ENCODE measurements at places on chromosomes 1 and 21. TPM values are rescaled to one million over a fixed set of nuclear protein-coding genes. Genes with fewer than 3 reads are reported as not detected.

Gene AGMAT
- total RNA-seq: 0.23 TPM

Gene ATP6V1G3
- total RNA-seq: not detected

Gene SLC26A9
- 0.14 TPM for total RNA-seq

Gene DRAM2
- total RNA-seq: 76.1 TPM

Gene CYP4A22
- 0.14 TPM for total RNA-seq

Gene CLDN19
- total RNA-seq: 2.0 TPM

Gene ARHGAP29
- total RNA-seq: 43.5 TPM

Gene BTBD19
- total RNA-seq: 20.0 TPM

Gene AGT
- total RNA-seq: 1.7 TPM

Gene NHLH1
- 0.09 TPM for total RNA-seq

Gene IGSF8
- 23.5 TPM for total RNA-seq

Gene UCK2
- total RNA-seq: 15.3 TPM

GRCh38 chr1:1116701-1117468 is 996 bp upstream of the C1orf159 start:
- no peaks in the 10 kb centered on the region for H3K36me3 ChIP-seq
- DNase-seq: no peak
- no peaks in the 10 kb centered on the region for H3K4me1 ChIP-seq
- H3K27ac ChIP-seq: no peak overlapping the region

DNA sequence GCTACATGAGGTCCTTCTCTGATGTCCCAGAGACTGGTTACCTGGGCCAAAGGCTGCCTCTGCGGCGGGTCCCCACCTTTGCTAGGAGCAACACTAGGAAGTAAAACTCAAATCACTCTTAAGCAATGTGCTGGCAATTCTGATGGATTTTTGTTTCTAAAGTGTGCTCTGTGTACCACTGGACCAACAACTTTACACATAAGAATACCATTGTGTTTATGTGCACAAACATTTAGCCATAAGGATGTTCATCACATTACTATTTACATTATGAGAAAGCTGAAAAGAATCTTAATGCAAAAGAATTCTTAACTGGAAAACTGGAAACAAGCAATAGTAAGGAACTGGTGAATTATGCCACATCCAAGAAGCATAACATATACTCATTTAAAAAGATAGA is 38.6 kb downstream of the SSBP3 start:
- H3K4me3 ChIP-seq: no peak overlapping the region
- DNase-seq: no peak
- H3K27ac ChIP-seq: no peak overlapping the region
- H3K36me3 ChIP-seq: no peaks in the 10 kb centered on the region

- H3K36me3 ChIP-seq: peaks cover 2% of the 10 kb centered on the region
- no peak overlapping the region for H3K27ac ChIP-seq
- H3K4me1 ChIP-seq: no peaks in the 10 kb centered on the region
Measured at GRCh38 chr1:90957497-90957896, 64.3 kb downstream of the ZNF644 start.

DNA sequence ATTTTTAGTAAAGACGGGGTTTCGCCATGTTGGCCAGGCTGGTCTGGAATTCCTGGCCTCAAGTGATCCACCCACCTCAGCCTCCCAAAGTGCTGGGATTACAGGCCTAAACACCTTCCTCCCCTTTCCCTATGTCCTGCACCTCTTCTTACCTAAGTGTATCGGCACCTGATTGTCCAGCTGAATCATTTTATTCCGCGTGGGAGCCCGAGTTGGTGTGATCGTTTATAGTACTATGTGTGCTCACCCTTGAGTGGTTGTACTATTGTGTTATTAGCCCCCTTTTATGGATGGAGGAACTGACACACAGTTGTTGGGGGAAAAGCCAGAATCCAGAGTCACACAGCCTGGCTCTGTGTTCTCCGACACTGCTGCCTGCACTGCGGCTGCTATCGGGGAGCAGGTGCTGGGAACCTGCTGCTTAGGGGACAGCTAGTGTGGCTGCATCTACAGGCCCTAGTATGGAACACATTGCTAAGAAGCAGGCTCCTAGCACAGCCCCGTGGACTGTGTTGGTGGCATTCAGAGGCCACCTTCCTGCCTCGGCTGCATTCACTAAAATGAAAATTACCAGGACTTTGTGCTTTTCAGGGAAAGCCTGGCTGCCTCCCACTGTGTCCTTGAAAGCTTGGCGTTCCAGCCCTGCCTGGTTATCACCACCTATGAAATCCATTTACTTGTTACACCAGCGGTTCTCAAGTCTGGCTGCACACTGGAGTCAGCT is 21.6 kb downstream of the ENO1 start:
- no peaks in the 10 kb centered on the region for H3K4me1 ChIP-seq
- H3K27me3 ChIP-seq: no peaks in the 10 kb centered on the region
- no peak for DNase-seq
- peak overlapping the region; percentile 42 for H3K27ac ChIP-seq

DNA sequence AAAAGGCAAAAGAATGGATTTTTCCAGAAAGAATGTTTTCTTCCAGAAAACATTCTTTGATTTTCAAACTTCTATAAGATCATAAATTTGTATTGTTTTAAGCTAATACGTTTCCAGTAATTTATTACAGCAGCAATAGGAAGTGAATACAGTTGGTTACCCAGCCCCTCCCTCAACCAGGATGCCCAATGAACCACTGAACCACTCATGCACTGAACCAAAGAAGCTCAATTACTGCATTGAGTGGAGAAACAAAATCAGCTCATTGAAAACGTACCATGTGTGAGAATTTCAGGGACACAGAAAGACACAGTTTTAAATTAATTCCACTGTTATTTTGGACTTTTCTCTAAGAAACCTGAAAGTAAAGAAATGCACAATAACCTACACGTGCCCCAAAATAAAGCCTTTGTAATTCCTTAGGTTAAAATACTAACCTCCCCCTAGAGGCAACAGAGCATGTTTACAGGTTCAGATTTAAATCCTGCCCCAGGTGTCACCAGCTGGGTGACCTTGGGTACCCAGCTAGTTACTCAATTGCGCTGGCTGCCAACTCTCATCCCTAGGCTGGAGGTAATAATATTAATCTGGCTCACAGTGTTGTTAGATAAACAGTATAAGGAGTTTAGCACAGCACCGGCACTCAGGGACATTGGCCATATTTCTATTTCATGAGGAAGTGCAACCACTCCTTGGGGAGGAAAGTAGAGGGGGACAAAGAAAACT is 111.7 kb downstream of the NMNAT2 start:
- no peak overlapping the region for H3K4me3 ChIP-seq
- no peak for DNase-seq
- no peak overlapping the region for H3K27ac ChIP-seq
- H3K27me3 ChIP-seq: no peaks in the 10 kb centered on the region

GRCh38 chr1:183024317-183025009 is 1.2 kb downstream of the LAMC1 start:
- DNase-seq: peak; percentile 66
- peaks cover 2% of the 10 kb centered on the region for H3K36me3 ChIP-seq
- H3K4me1 ChIP-seq: peaks cover 28% of the 10 kb centered on the region
- no peaks in the 10 kb centered on the region for H3K27me3 ChIP-seq

- peak; percentile 42 for DNase-seq
- no peaks in the 10 kb centered on the region for H3K4me1 ChIP-seq
- H3K27ac ChIP-seq: no peak overlapping the region
- H3K27me3 ChIP-seq: no peaks in the 10 kb centered on the region
- no peak overlapping the region for H3K4me3 ChIP-seq
- H3K36me3 ChIP-seq: peaks cover 2% of the 10 kb centered on the region
Measured at GRCh38 chr1:235199441-235199840, 38.4 kb upstream of the RBM34 start.

DNA sequence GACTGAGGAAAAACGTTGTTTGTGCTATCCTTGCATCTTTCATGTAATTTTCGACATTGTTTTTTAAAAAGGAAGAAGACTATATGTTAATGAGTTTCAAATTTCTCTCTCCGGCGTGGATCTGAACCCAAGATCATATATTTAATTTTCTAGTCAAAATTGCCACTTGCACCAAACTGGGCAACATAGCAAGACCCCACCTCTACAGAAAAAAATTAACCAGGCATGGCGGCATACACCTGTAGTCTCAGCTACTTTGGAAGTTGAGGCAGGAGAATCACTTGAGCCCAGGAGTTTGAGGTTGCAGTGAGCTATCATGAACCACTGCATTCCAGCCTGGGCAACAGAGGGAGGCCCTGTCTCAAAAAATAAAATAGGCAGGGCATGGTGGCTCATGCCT is 16.5 kb upstream of the RABGAP1L start:
- H3K4me1 ChIP-seq: no peaks in the 10 kb centered on the region
- H3K27ac ChIP-seq: no peak overlapping the region
- no peak overlapping the region for H3K4me3 ChIP-seq
- no peak for DNase-seq
- no peaks in the 10 kb centered on the region for H3K36me3 ChIP-seq
- no peaks in the 10 kb centered on the region for H3K27me3 ChIP-seq

DNA sequence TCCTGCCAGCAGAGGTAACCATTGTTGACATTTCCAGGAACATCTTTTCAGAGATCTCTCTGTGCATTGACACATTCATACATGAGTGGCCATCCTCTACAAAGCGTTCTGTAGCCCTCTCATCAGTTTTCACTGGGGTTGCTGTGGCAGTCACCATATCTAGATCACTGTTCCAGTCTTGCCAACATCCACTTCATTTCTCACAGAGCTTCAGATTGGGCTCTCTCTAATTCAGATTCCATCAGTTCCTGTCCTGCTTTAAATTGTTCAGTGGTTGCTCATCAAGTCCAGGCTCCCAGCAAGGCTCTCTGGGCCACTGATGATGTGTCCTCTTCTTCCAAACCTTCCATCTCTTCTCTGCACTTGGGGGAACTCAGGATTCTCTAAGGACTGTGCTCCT is 173.7 kb downstream of the KCNJ6 start:
- H3K4me3 ChIP-seq: no peak overlapping the region
- H3K4me1 ChIP-seq: no peaks in the 10 kb centered on the region
- no peaks in the 10 kb centered on the region for H3K27me3 ChIP-seq
- DNase-seq: no peak
- no peak overlapping the region for H3K27ac ChIP-seq

- H3K27me3 ChIP-seq: peaks cover 8% of the 10 kb centered on the region
- H3K4me3 ChIP-seq: no peak overlapping the region
- H3K4me1 ChIP-seq: no peaks in the 10 kb centered on the region
- H3K27ac ChIP-seq: no peak overlapping the region
- no peaks in the 10 kb centered on the region for H3K36me3 ChIP-seq
Measured at GRCh38 chr1:941588-942383, 17.3 kb downstream of the NOC2L start.

GRCh38 chr1:118960567-118961136 is 27.5 kb downstream of the TBX15 start:
- no peaks in the 10 kb centered on the region for H3K36me3 ChIP-seq
- H3K4me1 ChIP-seq: no peaks in the 10 kb centered on the region
- H3K4me3 ChIP-seq: no peak overlapping the region
- H3K27ac ChIP-seq: no peak overlapping the region
- DNase-seq: no peak
- H3K27me3 ChIP-seq: no peaks in the 10 kb centered on the region

- peaks cover 2% of the 10 kb centered on the region for H3K4me1 ChIP-seq
- no peak overlapping the region for H3K27ac ChIP-seq
- peaks cover 2% of the 10 kb centered on the region for H3K36me3 ChIP-seq
- DNase-seq: no peak
Measured at GRCh38 chr1:208098773-208099172, 145.4 kb downstream of the PLXNA2 start.

GRCh38 chr1:66335125-66335524 is 198.8 kb upstream of the SGIP1 start:
- peaks cover 13% of the 10 kb centered on the region for H3K4me1 ChIP-seq
- no peaks in the 10 kb centered on the region for H3K27me3 ChIP-seq
- no peaks in the 10 kb centered on the region for H3K36me3 ChIP-seq
- no peak for DNase-seq

DNA sequence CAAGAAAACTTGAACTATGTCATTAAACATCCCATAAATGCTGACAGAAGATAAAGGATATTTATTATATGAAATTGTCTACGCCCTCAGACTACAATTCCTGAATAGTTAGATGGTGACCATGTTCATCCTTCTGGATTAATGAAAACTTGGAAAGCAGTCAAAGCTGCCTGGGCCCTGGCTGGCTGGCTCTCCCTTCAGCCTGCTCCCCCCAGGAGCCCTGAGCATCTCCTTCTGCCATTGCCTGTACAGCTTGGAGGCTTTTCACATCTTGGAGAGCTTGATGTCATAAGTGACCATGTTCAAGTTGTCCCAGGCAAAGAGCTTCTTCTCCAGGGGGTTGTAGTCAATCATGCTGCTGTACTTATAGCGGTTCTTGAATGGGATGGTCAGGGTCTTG is 13.6 kb downstream of the MYOCOS start:
- H3K4me1 ChIP-seq: no peaks in the 10 kb centered on the region
- H3K27me3 ChIP-seq: no peaks in the 10 kb centered on the region
- no peaks in the 10 kb centered on the region for H3K36me3 ChIP-seq
- no peak for DNase-seq

GRCh38 chr1:226908913-226909312 is 31.2 kb upstream of the COQ8A start:
- no peaks in the 10 kb centered on the region for H3K36me3 ChIP-seq
- H3K27me3 ChIP-seq: no peaks in the 10 kb centered on the region
- H3K27ac ChIP-seq: no peak overlapping the region
- peaks cover 3% of the 10 kb centered on the region for H3K4me1 ChIP-seq
- no peak for DNase-seq

DNA sequence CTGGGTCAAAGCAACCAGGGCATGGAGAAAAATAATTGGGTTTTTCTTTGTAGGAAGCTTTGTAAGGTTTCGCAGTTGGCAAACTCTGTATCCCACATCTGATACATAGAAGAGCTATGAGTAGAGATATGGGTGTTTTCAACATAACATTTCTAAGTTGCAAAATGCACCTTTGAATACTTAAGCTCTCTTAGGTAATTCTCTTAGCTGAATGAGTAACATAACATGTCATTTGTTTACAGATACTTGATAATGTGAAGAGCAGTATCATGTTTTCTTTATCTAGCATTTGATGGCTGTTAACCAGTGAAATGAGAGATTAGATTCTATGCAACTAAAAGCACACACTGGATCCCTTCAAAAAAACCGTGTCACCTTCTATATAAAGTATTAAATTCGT is 21.6 kb downstream of the RAVER2 start:
- H3K4me3 ChIP-seq: no peak overlapping the region
- H3K4me1 ChIP-seq: no peaks in the 10 kb centered on the region
- DNase-seq: no peak
- H3K27me3 ChIP-seq: no peaks in the 10 kb centered on the region
- peaks cover 9% of the 10 kb centered on the region for H3K36me3 ChIP-seq

DNA sequence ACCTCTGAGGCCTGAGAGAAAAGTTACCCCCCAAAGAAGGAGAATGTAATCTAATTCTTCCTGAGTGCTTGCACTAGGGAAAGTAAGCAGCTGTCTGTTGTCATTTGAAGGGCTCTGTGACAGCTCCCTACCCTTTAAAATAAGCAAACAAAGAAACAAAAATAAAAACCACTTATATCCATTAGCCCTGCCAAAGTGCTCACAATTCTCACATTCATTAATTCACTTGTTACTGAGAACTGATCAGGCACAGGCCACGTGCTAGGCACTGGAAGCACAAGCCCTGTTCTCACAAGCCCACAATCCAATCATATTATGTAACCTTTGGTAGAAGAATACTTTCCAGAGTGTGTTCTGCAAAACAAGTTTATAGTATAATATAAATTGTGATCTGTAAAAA is 199.4 kb downstream of the ZC3H11B start:
- peak; percentile 66 for DNase-seq
- H3K4me1 ChIP-seq: peaks cover 4% of the 10 kb centered on the region
- no peak overlapping the region for H3K4me3 ChIP-seq
- no peak overlapping the region for H3K27ac ChIP-seq
- no peaks in the 10 kb centered on the region for H3K27me3 ChIP-seq

GRCh38 chr1:175045519-175045918 is 22.1 kb upstream of the TNN start:
- H3K27ac ChIP-seq: no peak overlapping the region
- H3K4me3 ChIP-seq: no peak overlapping the region
- no peak for DNase-seq

- no peak overlapping the region for H3K4me3 ChIP-seq
- H3K4me1 ChIP-seq: no peaks in the 10 kb centered on the region
- DNase-seq: peak; percentile 16
- no peaks in the 10 kb centered on the region for H3K27me3 ChIP-seq
Measured at GRCh38 chr1:167599957-167600581, 30.0 kb upstream of the RCSD1 start.
